ENCODE measurements at places on chromosomes 12 and 14.

- no peak for DNase-seq
These were observed 25.3 kb downstream of the NUAK1 start for GRCh38 chr12:106113446-106113823.

GRCh38 chr14:93906341-93907329 is 20.5 kb upstream of the FAM181A start:
- peak; percentile 59 for DNase-seq

DNA sequence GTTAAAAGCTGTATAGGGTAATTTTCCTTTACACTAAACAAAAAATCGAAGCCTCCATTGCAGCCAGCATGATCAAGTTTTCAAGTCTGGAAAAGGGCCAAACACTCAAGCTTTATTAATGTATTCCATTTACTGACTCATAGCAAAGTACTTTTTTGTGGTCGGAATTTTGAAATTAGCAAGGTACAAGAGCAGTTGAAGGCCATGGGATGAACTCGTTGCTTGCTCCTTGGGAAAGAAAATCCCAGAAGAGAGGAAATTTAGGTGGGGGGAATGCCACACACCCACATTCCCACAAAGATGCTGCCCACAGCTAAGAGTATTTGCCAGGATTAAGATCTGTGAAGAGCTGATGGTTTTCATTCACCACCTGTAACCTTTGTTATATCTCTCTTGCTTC is 333.7 kb downstream of the EGLN3 start:
- DNase-seq: no peak

- DNase-seq: no peak
These were observed 196.1 kb upstream of the ALG10B start for GRCh38 chr12:38120438-38120837.

DNA sequence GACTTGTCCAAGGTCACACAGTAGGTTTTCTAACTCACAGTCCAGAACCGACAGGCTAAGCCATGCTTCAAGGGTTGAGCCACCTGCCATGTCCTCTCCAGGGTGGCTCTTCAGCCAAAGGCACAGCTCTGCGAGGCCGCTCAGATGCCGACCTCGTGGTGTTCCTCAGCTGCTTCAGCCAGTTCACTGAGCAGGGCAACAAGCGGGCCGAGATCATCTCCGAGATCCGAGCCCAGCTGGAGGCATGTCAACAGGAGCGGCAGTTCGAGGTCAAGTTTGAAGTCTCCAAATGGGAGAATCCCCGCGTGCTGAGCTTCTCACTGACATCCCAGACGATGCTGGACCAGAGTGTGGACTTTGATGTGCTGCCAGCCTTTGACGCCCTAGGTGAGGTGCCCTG is 12.7 kb upstream of the OAS2 start:
- DNase-seq: no peak

DNA sequence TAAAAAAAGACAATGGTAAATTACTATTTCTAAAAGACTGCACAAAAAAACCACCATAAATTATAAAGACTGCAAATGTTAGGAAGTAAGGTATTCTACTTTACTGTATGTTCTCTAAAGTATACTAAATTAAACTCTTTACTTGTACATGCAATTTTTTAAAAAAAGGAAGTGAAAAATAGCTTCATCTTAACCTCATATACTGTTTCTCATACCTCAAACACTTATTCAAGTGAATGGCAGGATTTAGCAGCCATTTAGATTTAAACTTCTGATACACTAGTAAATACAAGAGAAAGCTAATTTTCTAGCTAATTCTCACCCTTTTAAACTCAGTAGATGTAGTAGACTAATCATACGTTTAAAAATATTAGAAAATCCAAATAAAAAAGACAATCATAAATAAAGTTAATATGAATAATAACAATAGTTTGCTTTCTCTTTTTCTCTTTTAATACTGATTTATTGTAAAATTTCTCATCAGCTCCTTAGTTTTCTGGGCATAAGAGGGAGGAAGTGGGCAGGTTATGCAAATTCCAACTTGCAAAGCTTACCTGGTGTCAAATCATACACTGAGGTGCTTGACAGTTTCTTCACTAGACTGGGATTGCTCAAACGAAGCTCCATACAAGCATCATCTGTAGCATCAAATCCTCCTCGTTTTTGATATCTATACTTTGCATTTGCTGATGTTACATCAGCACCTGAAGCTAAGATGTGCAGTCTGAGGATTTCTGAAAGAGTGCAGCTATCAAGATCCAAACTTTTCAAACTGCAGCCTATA is 71.0 kb upstream of the CFL2 start:
- no peak for DNase-seq

DNA sequence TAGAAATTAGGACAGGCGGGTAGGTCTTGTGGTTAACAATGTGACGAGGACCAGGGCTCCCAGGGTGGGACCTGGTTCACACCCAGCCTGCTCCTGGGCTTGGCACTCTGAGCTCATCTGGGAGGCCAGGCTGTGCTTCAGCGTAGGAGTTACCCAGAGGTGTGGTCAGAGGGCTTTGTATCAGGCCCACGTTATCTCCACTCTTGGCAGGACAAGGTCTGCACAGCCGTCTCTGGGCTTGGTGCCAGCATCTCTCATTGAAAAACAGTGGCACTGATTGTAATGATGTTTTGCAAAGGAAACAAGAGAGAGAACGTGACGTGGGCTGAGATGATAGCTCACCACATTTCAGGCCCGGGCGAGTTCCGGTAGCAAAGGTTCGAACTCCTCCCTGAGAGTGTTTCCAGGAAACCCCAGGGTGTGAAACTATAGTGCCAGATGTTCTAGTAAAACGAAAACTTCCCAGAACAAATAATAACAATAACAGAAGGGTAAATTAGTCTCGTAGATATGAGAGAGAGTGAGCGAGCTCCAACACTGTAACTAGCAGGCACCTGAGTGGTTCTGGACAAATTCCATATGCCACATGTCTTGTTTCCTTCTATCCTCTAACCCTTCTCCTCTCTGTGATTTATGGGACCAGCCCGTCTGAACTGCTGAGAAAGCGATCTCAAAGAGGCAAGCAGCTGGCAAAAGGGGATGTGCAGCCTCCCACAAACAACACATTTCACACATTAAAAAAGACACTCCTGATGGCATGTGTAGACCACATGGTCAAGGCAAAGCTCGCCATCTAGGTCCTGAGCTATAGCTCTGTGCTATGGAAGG is 227.3 kb downstream of the KTN1 start:
- peak; percentile 31 for DNase-seq

- no peak for DNase-seq
These were observed 130.5 kb upstream of the CRY1 start for GRCh38 chr12:107223821-107224220.

DNA sequence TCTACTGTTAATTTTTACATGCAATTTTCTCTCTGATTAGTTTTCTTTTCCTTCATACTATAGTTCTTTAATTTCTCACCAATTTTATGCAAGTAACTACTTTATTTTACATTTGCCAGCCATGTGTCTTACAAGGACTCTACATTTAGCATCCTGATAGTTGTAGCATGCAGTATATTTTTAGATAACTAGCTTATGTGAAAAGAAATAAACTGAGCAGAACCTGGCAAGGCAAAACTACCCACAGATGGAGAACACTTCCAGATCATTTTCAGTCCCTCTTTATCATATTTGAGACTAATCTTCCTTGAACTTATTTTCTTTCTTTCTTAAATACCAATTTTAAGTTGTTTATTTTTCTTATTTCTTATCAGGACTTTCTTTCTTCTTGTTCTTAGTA is 943.6 kb downstream of the LRFN5 start:
- DNase-seq: no peak

- no peak for DNase-seq
These were observed 291.4 kb downstream of the NAV3 start for GRCh38 chr12:78121969-78122610.

- no peak for DNase-seq
These were observed at the start of gene LTBR for GRCh38 chr12:6383572-6384498. LTBR (plus strand) TSS chr12:6384162; CDS start chr12:6384359, 197 bp downstream.

DNA sequence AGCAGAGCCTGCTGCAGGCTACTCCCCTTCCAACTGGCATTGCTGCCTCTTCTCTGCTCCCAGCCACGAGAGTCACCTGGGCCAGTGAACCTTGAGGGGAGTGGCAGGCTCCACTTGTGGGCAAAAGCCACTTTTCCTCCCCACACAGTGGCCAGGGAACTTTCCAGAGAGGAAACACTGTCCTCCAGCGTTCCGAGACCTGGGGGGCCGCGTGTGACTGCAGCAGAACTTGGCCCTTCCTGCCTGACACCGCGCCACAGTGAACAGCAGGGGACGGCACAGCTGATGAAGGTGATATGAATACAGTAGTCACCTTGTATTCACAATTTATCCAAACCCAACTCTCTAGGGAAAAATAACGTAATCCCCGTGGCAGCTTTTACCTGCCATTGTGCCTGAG is 114.9 kb downstream of the PIWIL1 start:
- no peak for DNase-seq

DNA sequence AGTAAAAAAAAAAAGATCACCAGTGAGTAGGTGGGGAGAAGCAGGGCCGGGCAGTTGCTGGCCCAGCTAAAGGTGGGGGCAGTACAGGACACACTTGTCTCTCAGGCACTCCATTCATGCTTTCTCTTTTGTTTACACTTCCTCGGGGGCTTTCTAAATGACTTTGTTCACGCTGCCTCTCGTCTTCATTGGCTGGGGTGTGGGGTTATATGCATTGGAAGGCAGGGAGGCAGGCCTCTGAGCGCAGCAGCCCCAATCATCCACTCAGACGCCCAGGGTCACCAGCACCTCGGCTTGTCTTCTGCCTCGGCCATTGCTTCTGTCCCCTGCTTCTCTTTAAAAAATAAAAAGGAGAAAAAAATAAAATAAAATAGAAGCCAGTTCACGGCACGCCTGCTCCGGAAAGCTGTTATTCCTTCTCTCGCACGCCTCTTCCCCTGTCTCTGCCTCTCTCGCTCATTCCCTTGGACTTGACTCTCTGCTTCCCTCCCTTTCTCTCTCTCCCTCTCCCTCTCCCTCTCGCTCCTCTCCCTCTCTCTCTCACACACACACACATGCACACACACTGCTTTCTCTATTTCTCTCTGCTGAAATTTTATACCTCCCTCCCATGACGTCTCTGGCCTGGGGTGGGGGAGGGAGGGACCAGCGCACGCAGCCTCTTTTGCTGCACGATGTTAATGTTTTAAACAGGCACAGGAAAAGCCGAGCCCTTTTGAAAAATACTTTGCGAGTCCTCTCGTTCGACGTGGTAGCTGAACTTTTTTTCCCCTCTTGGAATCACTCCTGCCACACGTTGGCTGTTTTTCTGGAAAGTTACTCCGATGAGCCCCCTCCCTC is at the start of gene TGFB3:
TGFB3 (minus strand) TSS at position 570 of the 840 bp plus-strand sequence. CDS start 1,102 bp downstream, outside the sequence.
- no peak for DNase-seq

DNA sequence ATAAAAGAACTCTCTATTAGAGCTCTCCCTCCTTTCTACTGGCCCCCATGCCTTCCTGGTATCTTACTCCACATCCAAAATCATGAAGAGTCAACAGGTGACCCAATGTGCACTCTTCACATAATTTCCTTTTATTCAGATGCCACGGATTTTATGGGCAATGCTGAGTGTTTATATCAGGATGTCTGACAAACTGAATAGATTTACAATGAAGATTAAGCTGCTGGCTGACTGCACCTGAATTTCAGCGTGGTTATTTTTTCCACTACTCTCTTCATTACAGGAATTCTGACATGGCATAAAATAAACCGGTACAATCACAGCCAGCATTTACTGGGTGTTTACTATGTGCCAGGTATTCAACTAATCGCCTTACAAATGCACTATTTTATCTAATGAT is 29.4 kb upstream of the CERS5 start:
- no peak for DNase-seq

DNA sequence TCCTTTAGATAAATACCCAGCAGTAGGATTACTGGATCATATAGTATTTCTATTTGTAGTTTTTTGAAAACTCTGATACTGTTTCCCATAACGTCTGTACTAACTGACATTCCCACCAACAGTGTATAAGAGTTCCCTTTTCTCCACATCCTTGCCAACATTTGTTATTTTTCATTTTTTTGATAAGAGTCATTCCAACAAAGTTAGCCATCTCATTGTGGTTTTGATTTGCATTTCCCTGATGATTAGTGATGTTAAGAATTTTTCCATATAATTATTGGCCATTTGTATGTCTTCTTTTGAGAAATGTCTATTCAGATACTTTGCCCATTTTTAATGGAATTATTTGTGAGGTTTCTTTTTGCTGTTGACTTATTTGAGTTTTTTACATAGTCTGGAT is 486.0 kb downstream of the FLRT2 start:
- no peak for DNase-seq

DNA sequence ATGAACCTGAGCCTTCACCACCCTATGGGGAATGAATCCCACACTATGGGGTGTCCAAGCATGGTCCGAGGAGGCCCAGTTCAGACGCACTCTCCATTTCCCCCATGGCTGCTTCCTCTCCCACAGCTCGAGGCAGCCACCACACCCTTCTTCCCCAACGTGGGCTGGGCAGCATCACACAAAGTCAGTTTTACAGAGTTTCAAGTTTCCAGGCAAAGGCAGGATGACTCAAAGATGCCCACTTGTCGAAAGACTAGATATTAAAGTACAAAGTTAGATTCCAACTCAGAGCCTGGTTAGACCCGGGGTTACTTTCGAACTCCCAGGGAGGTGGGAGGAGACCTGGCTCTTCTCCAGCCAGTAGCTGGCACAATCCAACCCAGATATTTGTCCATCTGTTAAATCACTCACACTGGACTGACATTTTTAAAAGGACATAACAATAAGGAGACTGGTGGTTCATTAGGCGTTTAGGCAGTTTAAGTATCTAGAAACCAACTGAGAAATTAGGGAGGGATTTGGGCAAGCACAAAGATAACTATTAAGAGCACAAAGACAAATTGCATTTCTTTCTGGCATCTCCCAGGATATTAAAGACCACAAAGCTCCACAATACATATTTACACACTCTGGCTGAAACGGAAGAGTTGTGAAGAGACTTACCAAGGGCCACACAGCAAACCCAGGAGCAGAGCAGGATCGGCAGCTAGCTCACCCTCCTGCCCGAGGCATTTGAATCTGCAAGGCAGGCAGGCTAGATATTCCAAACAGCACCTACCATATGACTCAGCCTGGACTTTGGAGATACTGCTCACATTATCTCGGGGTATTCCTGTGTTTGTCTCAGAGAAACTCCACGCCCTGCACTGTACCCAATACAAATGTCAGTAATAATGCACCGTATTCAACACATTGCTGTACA is 34.8 kb downstream of the TMCC3 start:
- no peak for DNase-seq

GRCh38 chr12:107200394-107200793 is 107.0 kb upstream of the CRY1 start:
- no peak for DNase-seq

- no peak for DNase-seq
These were observed 2.4 kb downstream of the TIGAR start for GRCh38 chr12:4323396-4323795.

GRCh38 chr14:37172936-37173614 is 669 bp upstream of the SLC25A21 start:
- no peak for DNase-seq

- DNase-seq: no peak
These were observed 28.9 kb downstream of the VDR start for GRCh38 chr12:47875746-47876439.

GRCh38 chr12:104204690-104205480 is 10.7 kb upstream of the TXNRD1 start:
- no peak for DNase-seq

GRCh38 chr14:101010835-101011234 is 107.3 kb upstream of the RTL1 start:
- DNase-seq: no peak

- DNase-seq: peak; percentile 44
These were observed 136.4 kb upstream of the KRAS start for GRCh38 chr12:25386831-25387731.

GRCh38 chr14:94844593-94845152 is 74.8 kb upstream of the GSC start:
- no peak for DNase-seq

- DNase-seq: no peak
These were observed 641.9 kb upstream of the FBXO33 start for GRCh38 chr14:40074169-40074568.
